ENCODE measurements at places on chromosomes 11 and 22.

DNA sequence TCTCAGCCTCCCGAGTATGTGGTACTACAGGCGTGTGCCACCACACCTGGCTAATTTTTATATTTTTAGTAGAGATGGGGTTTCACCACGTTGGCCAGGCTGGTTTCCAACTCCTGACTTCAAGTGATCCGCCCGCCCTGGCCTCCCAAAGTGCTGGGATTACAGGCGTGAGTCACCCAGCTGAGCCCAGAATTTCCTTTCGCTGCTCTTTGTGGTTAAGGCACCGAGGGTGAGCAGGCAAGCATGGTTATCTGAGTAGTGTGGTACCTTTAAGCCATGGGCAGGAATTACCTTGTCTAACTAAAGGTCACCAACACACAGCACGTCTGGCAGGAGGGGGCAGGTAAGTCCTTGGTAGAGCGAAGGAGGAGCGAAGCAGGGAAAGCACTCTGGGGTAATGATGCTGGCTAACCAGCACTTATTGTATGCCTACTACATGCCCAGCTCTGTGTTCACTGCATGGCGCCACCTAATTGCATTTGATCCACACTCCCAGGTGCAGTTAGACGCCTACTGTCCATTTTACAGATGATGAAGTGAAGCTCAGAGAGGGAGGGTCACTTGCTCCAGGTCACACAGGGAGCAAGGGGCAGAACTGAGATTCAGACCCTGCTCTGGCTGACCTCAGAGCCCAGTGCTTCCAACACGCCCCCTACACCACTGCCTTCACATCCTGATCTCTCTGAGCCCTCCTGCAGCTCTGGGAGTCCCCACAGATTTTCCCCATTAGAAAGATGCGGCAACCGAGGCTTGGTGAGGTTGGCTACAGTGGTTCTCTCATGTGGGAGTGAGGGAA is 45.7 kb downstream of the TRIOBP start:
- DNase-seq: peak; percentile 81

DNA sequence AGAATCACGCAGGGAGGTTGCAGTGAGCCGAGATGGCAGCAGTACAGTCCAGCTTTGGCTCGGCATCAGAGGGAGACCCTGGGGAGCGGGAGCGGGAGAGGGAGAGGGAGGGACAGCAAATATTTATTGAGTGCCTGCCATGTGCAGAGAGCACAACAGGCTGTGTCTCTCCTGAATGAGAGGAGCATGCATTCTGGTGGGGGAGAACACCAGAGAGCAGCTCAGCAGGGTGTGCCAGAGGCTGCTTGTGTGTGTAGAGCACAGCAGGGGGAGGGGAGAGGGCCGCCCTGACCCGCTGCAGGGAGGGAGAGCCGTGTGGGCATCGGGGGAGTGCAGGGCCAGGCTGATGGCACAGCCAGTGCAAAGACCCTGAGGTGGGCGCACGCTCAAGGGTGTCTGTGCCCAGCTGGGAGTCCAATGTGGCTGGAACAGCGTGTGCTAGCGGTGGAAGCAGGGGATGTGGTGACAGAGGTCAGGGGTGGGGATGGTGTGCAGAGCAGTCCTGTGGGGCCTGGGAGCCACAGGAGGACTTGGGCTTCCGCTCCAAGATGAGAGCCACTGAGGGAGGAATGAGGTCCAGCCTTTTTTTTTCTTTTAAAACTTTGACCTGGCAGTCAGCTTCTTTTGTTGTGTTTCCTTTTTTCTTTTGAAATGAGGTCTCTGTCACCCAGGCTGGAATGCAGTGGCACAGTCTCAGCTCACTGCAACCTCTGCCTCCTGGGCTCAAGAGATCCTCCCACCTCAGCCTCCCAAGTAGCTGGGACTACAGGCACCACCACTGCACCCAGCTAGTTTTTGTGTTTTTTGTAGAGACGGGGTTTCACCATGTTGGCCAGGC is 12.0 kb downstream of the PPIL2 start:
- DNase-seq: no peak

DNA sequence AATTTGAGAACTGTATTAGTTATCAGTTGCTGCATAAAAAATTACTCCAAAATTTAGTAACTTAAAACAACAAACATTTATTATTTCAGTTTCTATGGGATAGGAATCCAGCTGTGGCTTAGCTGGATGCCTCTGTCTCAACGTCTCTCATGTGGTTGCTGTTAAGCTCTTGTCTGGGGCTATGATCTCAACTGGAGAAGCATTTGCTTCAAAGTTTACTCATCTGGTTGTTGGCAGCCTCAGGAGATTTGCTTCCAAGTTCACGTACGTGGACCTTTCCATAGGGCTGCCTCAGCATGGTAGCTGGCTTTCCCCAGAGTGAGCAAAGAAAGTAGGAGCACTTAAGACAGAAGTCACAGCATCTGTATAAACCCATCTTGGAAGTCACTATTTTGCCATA is 144.9 kb upstream of the SESN3 start:
- DNase-seq: peak; percentile 82

DNA sequence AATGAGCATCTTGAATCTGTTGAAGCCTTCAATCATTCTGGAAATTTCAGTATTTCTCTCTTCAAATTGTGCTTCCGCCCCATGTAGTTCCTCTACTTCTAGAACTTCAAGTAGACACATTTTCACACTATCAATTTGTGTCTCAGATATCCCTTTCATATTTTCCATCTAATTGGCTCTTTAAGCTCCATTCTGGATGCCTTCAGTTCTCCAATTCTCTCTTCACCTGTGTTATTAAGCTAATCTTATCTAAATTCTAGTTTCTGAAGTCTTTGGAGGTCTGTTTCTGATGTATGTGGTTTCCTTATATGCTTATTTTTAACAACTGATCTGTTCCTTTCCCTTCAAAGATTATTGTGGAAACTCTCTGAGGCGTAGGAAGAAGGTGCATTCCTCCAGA is 36.3 kb downstream of the CSTF3 start:
- no peak for DNase-seq

- no peak for DNase-seq
Observed at GRCh38 chr22:47695176-47695575, 932.7 kb downstream of the TBC1D22A start.

DNA sequence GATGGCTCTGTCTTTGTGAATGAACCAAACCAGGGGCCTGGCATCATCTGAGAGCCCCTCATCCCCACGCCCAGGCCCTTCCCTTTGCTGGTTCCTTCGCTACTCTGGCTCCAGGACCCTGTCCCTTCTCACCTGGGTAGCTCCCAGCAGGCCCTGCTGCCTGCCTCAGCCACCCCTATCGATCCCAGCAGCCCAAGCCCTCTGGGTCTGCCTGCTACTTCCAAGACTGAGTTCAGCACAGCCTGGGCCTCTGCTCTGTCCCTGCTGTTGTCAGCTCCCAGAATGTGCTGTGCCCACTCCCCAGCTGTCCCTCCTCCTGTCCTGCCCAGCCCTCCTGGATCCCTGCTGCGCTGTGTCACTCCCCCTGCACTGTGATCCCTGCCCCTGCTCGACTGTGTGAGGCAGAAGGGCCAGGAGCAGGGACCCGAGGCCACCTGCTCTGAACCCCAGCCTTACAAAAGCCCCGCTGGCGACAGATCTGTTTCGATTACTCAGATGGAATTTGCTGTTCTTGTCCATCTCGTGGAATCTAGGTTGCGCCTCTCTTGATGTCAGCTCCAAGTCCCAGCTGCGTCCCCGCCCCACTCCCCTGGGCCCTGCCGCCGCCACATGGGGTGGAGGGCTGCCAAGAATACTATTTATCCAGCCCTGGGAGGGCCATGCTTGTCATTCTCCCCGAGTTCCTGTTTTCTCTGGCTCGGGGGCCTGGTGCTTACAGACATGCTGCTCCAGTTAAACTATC is 13.0 kb downstream of the MRPL21 start:
- DNase-seq: peak; percentile 96

GRCh38 chr11:6419009-6419631 is at the start of gene APBB1:
Gene APBB1, minus strand, starts transcription at chr11:6419094. Its CDS starts 7,747 bp downstream, at chr11:6411347.
- DNase-seq: peak; percentile 46

- DNase-seq: peak; percentile 12
Observed at GRCh38 chr11:122375687-122376399, 259.8 kb upstream of the BLID start.

DNA sequence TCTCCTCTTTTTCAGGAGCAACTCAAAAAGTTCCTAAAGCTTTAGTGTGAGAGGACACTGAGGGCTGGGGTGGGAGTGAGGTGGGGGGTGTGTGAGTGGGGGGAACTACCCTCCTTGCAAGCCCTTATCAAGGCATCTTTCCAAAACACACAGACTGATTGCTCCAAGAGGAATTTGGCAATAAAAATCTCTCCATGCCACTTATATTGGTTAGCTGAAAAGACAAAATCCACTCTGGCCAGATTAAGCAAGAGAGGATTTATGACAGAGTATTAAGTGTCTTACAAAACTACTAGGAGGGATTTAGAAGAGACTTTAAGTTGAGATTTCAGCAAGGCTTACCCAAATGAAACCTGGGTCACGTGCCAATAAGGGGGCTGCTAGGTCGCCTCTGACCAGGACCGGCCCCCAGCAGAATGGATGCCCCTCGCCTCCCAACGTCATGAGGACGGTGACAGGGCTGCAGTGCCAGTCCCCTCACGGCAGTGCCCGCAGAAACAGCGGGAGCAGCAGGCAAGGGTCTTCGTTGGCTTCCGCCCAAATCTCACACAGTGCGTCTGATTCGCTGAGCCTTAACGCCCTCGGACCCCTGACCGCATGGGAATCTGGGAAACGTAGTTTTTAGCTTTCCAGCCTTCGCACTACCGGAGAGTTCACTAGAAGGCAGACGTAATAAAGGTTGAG is 22.1 kb upstream of the CTR9 start:
- peak; percentile 51 for DNase-seq

DNA sequence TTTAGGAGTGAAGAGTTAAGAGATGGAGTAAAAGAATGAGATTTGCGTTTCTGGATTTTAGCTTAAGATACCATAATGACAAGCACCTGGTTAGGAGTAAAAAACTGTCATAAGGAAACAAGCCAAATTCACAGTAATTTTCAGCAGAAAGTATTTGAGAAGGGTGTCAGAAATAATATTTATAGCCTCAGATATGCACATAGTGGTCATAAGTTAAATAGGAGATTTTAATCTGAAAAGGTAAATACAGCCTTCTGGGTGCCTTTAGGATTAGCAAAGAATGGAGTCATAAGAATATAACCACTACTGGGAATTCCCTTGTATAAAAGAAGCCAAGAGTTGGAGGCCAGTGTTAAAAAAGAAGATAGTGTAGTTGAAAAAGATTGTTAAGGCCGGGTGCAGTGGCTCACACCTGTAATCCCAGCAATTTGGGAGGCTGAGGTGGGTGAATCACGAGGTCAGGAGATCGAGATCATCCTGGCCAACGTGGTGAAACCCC is 160.1 kb downstream of the SWAP70 start:
- no peak for DNase-seq

DNA sequence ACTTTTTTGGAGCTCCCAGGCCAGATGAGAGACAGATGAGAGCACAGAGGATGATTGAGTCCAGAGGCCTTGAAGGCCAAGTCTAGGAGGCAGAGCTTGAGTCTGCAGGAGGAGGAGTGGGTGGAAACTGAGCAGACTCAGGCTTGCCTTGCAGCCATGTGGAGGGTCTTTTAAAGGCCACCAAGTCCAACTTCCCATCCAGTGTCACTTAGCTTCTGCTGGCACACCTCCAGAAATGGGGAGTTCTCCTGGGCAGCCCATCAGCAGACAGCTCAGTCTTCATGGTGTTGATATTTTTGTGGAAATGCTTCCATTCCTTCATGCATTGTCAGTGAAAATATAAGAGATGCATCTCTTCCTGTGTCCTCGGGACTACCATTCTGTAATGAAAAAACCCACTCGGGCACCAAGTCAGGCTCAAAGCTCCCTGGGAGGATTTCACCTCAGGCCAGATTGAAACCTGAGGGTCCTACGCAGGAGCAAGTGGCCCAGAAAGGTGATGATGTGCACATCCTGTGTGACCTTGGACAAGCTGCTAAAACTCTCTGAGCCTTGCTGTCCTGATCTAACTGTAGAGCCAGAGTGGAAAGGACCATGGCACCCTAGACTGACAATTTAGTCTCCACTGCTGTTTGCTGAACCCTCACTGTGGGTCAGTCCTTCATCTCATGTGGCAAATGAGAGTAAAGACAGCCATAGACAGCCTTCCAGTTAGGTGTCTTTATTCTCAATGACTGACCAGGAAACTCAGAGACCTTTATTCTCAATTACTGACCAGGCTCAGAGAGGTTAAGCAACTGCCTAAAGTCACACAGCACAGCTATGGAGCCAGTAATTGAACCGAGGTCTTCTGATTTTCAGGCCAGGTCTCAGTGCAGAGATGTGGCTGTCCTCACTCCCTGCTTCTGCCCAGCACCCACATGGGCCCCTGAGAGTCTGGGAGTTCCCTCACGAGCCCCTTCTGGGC is 2.9 kb upstream of the LRRC32 start:
- no peak for DNase-seq

DNA sequence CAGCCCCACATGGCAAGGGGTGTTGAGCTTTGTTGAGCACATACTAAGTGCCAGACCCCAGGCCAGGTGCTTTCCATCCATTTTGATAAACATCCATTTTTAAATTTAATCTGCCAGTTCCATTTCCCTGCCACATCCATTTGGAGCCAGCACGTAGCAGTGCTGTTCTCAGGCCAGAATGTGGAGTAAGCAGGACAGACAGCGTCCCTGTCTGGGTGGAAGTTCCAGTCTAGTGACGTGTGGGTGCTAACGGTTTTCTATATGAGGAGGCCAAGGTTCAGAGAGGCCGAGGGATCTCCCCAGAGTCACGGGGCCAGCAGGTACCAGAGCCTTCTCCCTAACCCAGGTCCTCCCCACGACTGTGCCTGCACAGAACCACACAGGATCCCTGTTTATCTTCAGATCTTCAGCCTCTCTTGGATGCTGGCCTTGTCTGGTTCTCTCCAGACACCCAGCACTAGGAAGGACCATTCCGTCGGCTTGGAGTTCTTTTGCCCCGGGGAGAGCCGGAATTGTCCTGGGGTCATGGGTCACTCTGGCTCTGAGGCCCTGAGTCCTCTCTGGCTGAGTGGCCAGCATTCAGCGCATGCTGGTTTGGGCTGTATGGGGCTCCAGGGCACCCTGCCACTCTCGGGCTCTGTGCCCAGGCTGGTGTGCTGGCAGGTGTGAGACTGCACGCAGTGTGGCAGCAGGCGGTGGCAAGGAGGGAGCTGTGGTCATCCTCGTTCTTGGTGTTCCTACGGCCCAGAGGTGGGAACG is 63.6 kb upstream of the PPARA start:
- DNase-seq: peak; percentile 71

DNA sequence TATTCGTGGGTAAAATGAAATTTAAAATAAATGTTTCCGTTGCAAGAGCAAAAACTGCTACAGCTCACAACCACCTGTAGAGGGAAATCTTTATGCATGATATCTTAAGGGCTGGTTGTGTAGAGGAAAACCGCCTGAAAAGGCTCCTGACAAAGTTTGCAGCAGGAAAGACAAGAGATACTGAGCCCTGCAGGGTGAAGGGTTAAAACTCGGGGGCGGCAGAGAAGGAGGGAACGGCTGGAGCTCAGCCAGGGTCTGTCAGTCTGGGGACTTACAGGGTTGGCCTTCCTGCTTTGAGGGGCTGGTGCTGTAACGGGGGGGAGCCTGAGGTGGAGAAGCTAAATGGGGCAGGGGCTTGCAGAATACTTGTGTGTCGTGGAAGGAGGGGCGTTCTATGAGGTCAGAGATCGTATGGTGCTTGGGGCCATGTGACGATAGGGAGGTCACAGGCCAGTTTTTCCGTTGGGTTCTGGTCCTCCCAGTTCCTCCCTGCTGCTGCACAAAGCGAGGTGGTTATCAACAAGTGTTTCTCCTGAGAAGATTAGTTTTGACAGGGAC is 122.9 kb upstream of the HSD17B12 start:
- DNase-seq: no peak

GRCh38 chr11:17479284-17480214 is 2.9 kb upstream of the ABCC8 start:
- DNase-seq: no peak
